ENCODE measurements at places on chromosomes 6 and 20.
A peak's percentile ranks its signal among the peaks of the same experiment; 100 is the strongest.

GRCh38 chr6:135195522-135195921 is 14.4 kb downstream of the MYB start:
- DNase-seq, result no peak

DNA sequence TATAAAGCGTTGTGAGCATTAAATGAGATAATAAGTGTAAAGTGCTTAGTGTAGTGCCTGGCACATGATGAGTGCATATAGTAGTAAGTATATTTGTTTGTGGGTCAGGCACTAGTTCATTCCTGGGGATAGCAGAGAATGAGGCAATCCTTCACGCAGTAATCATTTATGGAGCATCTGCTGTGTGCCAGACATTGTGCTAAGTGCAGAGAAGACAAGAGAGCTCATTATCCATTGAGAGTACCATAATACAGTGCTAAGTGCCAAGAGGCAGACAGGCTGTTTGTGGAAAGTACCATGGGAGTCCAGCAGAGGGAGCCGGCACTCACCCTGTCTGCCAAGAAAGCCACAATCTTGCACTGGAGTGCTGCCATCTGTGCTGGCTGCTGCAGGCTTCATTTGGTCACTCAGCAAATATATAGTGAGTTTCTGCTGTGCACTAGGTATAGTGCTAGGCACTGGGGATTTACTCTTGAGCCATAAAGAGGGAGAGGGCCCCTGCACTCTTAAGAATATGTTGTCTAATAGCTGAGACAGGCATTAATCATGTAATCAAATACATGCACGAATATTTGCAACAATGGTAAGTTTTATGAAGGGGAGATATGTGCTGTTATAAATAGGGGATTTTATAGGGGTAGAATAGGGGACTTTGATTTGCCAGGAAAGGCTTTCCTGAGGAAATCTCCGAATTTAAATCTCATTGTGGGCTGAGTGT is 12.9 kb upstream of the MROH8 start:
- DNase-seq, result peak; percentile 32

- no peak for DNase-seq
Measured at GRCh38 chr6:15870333-15871043, 207.7 kb upstream of the DTNBP1 start.

DNA sequence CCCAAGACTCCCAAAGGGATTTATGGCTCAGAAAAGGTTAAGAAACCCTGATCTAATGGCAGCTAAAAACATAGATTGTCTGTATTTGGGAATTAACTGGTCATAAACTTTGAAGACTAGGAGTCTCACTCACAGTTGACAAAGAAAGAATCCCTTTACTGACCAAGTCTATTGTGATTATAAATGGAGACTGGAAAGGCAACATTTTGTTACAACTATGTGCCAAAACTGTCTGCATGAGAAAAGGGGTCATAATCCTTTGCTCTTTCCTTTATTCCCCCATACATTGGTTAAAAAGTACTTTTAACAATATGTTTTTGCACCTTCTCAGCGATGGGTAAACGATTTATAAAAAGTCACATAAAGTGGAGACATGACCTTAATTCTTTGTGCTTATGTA is 206.9 kb upstream of the MAP3K7 start:
- no peak for DNase-seq

- DNase-seq, result no peak
Measured at GRCh38 chr6:2990248-2990931, 9.3 kb upstream of the NQO2 start.

DNA sequence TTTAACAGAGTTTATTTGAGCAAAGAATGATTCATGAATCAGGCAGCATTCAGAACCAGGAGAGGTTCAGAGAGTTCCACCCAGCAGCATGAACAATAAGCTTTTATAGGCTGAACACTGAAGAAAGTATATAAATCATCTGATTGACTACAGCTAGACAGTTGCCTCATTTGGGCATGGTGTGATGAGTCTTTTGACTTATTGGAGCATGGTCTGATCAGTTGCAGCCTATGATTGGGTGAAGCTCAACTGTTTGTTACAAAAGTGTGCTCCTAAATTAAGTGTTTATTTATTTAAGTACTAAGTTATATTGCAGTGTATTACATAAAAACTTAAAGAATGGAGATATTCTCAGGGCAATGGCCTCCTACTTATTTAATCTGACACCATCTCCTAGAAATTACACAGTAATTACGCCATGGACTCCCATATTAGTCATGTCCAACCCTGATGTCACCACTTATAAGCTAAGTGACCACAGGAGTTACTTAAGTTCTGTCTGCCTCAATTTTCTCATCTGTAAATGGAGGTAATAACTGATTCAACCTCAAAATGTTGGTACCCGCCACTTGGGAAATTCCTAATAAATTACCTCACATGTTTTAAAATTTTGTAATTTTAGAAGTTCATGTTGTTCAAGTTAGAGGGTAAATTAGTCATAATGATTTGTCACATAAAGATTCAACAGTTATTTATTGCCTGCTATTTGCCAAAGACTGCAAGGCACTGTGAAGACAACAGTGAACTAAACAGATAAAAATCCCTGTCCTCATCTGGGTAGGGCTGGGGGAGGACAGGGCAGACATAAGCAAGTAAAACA is 15.2 kb upstream of the ROS1 start:
- no peak for DNase-seq

GRCh38 chr6:14031516-14031915 is 86.1 kb upstream of the CD83 start:
- DNase-seq, result no peak

- DNase-seq, result no peak
Measured at GRCh38 chr6:158698931-158699330, 49.1 kb downstream of the SYTL3 start.

- no peak for DNase-seq
Measured at GRCh38 chr6:149903938-149904611, 6.2 kb upstream of the RAET1E start.

- no peak for DNase-seq
Measured at GRCh38 chr6:166938150-166938549, 18.2 kb downstream of the RNASET2 start.

GRCh38 chr6:127076466-127076865 is 42.0 kb upstream of the RSPO3 start:
- DNase-seq, result no peak

GRCh38 chr6:52551483-52552277 is 25.2 kb downstream of the TRAM2 start:
- DNase-seq, result no peak

GRCh38 chr6:54754406-54754805 is 92.2 kb upstream of the FAM83B start:
- no peak for DNase-seq

DNA sequence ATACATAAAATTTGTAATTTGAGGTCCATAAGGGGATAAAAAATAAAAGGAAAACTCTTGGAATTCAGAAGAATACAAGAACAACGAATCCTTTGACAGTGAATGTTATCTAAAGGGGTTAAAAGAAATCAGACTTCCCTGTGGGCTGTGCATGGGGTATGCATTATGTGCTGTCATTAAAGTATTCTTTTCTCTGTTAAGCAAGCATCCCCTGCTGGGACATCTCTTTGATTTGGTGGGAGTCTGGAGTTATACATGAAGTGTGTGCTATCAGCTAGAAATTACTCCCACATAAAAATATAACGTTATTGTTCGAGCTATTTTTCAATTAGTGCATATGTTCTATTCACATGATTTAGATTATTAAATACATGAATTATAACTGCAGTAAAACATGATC is 195.2 kb downstream of the CENPW start:
- no peak for DNase-seq

DNA sequence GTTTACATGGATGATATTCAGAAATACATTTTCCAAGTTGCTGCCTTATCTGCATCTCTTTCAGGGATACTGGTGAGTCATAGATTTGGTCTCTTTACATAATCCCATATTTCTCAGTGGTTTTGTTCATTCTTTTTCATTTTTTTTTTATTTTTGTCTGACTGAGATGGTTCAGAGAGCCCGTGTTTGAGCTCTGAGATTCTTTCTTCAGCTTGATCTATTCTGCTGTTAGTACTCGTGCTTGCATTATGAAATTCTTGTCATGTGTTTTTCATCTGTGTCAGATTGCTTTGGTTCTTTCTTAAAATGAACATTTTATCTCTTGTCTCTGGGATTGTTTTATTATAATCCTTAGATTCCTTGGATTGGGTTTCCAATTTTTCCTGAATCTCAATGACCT is 317.3 kb downstream of the DOK5 start:
- DNase-seq, result no peak
